ENCODE measurements at places on chromosomes 12 and 14. TPM values are rescaled to one million over a fixed set of nuclear protein-coding genes. Genes with fewer than 3 reads are reported as not detected.

Gene ADGRD1
- 0.21 TPM for total RNA-seq

Gene SMIM41
- not detected for total RNA-seq

Gene POTEM
- total RNA-seq = not detected

Gene A2M
- 2.1 TPM for total RNA-seq

Gene ADAM20
- total RNA-seq = 0.31 TPM

Gene GDF11
- 11.8 TPM for total RNA-seq

Gene BAG5
- total RNA-seq = 22.5 TPM

Gene KCNH3
- total RNA-seq = 0.64 TPM

Gene SLC25A21
- 2.1 TPM for total RNA-seq

Gene NFYB
- total RNA-seq = 31.5 TPM

Gene SUSD6
- total RNA-seq = 10.9 TPM
